C1 segment of cervical spinal cord (tissue), 14 donors: ENCODE measurements at places on chromosomes 3 and 15.

- no peak for DNase-seq
Observed at GRCh38 chr15:44081026-44082013, 113.8 kb downstream of the FRMD5 start.

GRCh38 chr3:130692455-130692854 is 54.2 kb downstream of the PIK3R4 start:
- DNase-seq, result no peak

GRCh38 chr3:117281371-117281770 is 571.8 kb downstream of the TUSC7 start:
- no peak for DNase-seq

DNA sequence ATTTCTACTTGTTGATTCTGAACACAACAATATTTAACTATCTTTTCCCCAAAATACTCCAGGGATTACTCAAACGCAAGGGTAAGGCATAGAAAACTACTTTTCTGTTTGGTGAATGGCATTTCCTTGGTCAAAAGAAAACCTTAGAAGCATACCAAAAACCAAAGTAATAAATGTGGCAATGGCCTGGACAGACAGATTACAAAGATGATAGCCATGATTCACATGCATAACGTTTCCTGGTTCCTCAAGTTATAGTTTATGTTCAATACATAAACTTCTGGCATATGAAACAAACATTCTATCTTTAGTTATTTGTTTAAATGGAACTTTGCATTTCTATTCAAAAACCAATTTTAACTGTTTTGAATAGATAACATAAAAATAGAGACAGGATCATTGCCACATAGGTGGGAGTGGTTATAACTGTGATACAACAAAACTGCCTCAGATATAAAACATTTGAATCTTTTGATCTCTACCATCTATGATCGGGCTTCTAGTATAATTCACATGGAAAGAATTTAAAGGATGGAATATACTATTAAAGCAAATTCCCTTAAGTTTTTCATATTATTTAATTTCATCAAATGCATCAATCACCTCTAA is 32.1 kb downstream of the FOXP1 start:
- no peak for DNase-seq

DNA sequence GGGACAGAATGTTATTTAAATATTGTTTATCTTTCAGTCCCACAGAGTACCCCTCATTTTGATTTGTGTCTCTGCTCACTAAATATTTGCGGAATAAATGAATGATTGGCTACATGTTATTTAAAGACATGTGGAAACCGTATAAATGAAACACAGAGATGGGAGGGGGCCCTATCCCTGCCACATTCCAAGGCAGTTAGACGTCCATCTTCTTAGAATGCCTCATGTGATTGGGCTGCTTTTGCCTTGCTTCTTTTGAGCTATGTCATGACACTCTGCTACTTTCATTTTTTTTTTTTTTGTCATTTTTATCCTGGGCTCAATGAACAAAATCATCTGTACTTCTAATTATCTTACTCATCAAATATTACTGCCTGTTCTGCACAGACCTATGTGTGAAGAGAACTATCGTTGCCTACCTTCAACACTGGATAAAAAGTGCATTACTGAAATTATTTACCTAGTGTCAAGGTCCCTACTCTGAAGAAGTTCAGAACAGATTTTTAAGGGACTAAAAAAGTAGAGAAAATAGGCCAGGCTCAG is 83.9 kb upstream of the FAM98B start:
- no peak for DNase-seq

GRCh38 chr15:76336254-76337058 is at the start of gene ISL2:
ISL2 (plus strand) TSS chr15:76336773; CDS start chr15:76336884, 111 bp downstream.
- no peak for DNase-seq

DNA sequence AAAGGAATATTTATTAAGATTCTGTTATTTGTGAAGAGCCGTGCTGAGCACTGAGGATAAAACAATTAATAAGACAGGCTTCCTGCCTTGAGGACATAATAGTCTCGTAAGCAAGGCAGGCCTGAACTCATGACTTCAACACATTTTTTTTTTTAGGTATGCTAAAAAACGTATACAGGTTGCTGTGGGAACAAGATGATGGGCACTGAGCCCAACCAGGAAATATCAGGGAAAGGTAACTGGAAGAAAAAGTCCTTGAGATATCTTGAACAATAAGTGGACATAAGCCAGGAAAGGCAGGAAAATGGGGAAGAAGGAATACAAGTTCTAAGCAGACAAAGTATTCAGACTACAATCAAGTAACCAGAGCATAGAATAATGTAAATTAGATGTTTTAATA is 26.1 kb downstream of the CERS3 start:
- no peak for DNase-seq

- DNase-seq, result no peak
Observed at GRCh38 chr3:122350814-122351418, 25.9 kb downstream of the CSTA start.

DNA sequence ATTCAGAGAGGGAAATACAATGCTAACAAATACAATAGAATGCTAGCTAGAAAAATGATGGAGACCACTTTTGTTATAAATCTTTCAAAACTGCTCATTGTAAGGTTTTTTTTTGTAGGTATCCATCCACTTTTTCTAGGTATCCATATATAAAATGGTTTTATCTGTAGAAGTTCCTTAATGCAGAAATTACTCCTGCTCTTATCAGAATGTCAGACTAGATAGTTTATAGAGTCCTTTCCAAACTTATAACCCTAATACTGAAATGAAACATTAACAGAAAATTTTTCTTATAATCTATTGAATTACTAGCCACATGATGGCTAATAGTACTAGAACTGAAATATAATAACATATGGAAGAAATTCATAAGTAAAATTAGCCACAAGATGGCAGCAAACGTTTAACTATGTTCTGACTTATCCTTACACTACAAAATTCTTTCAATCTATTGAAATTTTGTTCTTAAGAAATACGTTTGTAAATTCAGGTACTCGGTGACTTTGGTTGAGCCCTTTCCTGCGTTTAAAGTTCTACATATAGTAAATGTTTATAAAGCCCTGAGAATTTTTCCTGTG is 58.5 kb downstream of the ECT2 start:
- DNase-seq, result no peak

DNA sequence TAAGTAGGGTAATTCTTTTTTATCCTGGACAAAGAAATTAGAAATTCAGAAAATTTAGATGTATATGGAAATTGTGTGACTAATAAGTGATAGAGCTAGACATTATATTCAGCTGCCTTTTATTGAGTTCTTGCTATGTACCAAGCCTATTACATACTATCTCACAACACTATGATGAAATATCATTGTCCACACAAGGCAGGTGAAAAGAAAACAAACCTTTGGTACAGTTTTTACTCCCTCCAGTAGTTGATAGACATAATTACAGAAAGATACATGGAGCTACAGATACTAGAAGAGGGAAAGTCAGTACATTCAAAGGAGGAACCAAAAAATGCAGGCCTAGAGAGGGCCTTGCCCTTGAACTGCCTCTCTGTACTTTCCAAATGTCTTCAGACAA is 4.8 kb downstream of the IQCH start:
- no peak for DNase-seq

- no peak for DNase-seq
Observed at GRCh38 chr3:127289706-127290575, 2.1 kb upstream of the PRR20G start.
